ENCODE measurements at places on chromosomes 2 and 18. TPM values are rescaled to one million over a fixed set of nuclear protein-coding genes. Genes with fewer than 3 reads are reported as not detected.
A peak's percentile ranks its signal among the peaks of the same experiment; 100 is the strongest.

FKBP1B gene
- polyA plus RNA-seq = 1.4 TPM

- DNase-seq = no peak
Observed at GRCh38 chr2:149989447-149990063, 402.0 kb upstream of the MMADHC start.

- no peak for DNase-seq
Observed at GRCh38 chr2:28628987-28629386, 122.6 kb upstream of the PPP1CB start.

GRCh38 chr2:199851501-199851810 is 464 bp upstream of the FTCDNL1 start:
- no peak for DNase-seq

GRCh38 chr2:201794294-201794693 is 12.0 kb upstream of the CDK15 start:
- no peak for DNase-seq

RAB17 gene
- not detected for polyA plus RNA-seq

DNA sequence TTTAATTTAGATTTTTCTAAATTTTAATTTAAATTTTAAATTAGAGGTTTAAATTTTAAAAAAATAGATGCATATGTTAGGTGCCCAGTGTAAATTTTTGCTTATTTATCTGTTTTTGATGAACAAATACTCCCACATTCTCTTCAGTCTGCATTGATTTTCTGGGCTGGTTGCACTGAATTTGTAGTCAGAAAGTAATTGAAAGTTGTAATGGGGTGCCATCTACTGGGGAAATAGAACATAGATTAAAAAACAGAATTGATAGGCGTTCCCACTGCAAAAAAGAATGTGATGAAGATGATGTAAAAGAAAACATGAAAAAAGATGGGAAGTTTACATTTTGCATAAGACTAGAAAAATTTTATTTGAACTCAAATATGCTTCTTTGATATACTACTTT is 51.7 kb upstream of the CCDC85A start:
- DNase-seq = no peak

- DNase-seq = no peak
Observed at GRCh38 chr18:45617284-45617683, 2.0 kb downstream of the SLC14A2 start.

- DNase-seq = peak; percentile 7
Observed at GRCh38 chr2:73292906-73293533, 328 bp downstream of the EGR4 start.

DYNAP gene
- polyA plus RNA-seq = not detected

DNA sequence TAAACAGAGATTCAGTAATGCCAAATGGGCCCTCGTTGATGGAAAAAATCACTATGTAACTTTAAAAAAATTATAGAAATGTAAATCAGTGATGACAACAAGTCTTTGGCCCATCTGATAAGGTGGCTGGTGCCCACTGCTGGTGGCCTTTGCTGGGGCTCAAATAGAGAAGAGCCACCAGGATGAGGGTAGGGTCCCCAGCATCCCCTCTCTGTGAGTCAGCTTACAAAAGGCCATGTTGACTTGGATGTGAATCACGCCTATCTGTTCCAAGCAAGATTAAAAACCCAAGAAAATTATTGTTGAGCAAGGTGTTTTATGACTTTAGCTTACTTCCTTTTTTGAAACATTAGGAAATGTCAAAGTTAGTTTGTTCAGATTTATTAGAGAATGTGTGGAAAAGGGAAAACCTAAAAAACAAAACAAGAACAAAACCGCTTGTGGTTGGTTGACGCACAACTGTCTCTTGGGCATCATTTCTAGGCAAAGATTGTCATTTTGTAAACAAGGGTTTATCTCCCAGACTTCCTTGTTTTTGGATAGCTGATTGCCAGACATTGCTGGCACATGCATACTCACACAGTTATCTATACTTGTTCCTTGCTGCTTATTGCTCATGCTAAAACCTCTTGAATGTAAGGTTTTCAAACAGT is 53.7 kb upstream of the ZNF396 start:
- DNase-seq = no peak

HRH4 gene
- not detected for polyA plus RNA-seq

GORASP2 gene
- 64.1 TPM for polyA plus RNA-seq

TMEM169 gene
- polyA plus RNA-seq = not detected

GRCh38 chr2:72727356-72727755 is 98.5 kb downstream of the EXOC6B start:
- no peak for DNase-seq
